Stimulated activated CD4-positive, alpha-beta T cell treated with anti-CD3 and anti-CD28 coated beads, Interleukin-4, amount 100 ng/mL, for 24 hours (primary cell): ENCODE measurements at places on chromosomes 12 and 14.

GRCh38 chr12:89861086-89861485 lies 152.4 kb upstream of the ATP2B1 start:
- peak; percentile 28 for DNase-seq

GRCh38 chr12:131147894-131148293 lies 194.2 kb downstream of the ADGRD1 start:
- DNase-seq: no peak

DNA sequence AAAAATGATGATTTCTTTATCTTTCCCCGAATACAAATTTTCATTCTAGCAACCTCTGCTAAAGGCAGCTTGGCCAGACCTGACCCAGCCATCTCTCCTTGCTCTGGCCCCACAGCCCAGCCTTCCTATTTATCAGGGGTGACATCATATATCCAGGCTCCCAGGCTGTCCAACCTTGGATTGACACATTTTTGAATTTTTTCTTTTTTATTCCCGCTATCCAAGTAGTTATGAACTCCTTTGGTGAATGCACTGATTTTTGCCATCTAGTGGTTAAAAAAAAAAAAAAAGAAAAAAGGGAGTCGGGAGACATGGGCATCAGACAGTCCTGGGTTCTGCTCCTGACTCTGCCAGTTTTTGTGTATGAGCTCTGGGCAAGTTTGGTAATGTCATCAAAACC lies 120.5 kb downstream of the PTPN11 start:
- DNase-seq: no peak

DNA sequence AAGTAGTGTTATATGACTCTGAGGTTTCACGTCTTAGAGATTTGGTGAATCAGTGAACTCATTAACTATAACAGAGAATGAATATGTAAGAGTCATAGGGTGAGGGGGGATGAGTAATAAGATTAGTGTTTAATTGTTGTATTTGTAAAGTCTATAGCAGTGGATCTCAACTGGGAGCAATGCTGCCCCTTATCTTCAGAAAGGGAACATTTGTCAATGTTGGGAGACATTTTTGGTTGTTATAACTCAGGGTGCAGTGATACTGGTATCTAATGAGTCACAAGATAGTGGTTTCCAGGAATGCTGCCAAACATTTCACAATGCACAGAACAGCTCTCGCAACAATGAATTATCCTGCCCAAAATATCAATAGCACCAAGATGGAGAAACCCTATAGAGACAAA lies 1193.7 kb downstream of the GALC start:
- no peak for DNase-seq

- DNase-seq: no peak
Observed at GRCh38 chr14:100546051-100546443, 41.2 kb downstream of the BEGAIN start.

DNA sequence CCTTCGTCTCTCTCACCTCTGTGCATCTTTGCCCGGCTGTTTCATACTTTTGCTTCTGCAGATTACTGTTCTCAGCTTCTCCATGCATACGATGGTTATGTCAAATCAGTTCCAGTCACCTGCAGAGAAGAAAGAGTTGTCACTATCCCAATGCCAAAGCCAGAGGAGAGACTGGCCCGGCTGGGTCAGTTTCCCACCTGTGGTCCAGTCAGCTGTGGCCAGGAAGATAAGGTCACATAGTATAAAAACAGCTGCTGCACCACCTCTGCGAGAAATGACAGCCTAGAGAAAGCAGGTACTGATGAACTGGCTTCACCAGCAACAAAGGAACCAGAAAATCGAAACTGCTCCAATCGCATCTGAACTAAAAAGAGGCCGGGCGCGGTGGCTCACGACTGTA lies 6.4 kb upstream of the P2RX4 start:
- no peak for DNase-seq

- no peak for DNase-seq
Observed at GRCh38 chr14:73924337-73924736, 25.6 kb downstream of the FAM161B start.

DNA sequence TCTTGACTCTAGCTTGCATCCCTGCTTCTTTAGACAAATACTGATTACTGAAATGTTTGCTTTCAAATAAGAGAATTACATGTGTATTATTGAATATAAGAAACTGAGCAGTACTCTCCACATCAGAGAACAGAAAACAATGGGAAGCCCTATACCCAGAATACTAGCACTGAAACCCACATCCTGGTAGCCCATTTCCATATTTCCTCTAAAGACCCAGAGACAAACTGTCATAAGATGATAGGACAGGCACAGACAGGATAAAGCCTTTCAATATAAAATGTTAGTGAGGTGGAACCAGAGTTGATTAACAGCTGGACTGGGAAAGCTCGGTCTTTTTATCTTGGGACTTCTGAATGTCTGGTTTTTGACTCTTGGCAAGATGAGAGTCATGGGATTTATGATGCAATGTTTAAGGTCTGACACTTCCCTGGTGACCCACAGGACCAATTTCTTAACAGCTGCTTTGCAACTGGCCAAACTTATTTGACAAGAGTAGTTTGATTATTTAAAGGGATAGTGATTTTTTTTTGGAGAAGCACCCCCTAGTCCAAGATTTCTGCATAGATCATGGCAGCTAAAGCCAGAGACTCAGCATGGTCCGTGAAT lies 166.9 kb upstream of the ATXN7L3B start:
- DNase-seq: no peak

GRCh38 chr14:78598046-78598920 lies 428.1 kb downstream of the NRXN3 start:
- DNase-seq: peak; percentile 42

- no peak for DNase-seq
Observed at GRCh38 chr14:84343656-84344055, 1186.3 kb upstream of the FLRT2 start.

GRCh38 chr12:47558625-47559345 lies 147.0 kb downstream of the RPAP3 start:
- no peak for DNase-seq

- DNase-seq: peak; percentile 30
Observed at GRCh38 chr12:14771651-14772137, 31.6 kb downstream of the WBP11 start.

GRCh38 chr12:45713078-45713477 lies 16.4 kb upstream of the ARID2 start:
- DNase-seq: no peak
